ENCODE measurements at places on chromosomes 1 and 21. TPM values are rescaled to one million over a fixed set of nuclear protein-coding genes. Genes with fewer than 3 reads are reported as not detected.

MMEL1 gene
- 20.5 TPM for polyA plus RNA-seq

KCNQ4 gene
- 0.56 TPM for polyA plus RNA-seq

PRAMEF33 gene
- not detected for polyA plus RNA-seq

TRPM2 gene
- polyA plus RNA-seq, result 1.9 TPM

PEAR1 gene
- polyA plus RNA-seq, result 1.5 TPM

LCE3E gene
- polyA plus RNA-seq, result not detected

DHRS3 gene
- polyA plus RNA-seq, result 62.2 TPM

MATN1 gene
- not detected for polyA plus RNA-seq

B3GALT2 gene
- polyA plus RNA-seq, result 1.4 TPM

LENEP gene
- not detected for polyA plus RNA-seq

PTPN14 gene
- 4.2 TPM for polyA plus RNA-seq

DMBX1 gene
- not detected for polyA plus RNA-seq

RIPK4 gene
- polyA plus RNA-seq, result 37.6 TPM

VWA5B1 gene
- polyA plus RNA-seq, result not detected

TMPRSS15 gene
- polyA plus RNA-seq, result not detected

PRR9 gene
- polyA plus RNA-seq, result not detected

LCE1B gene
- polyA plus RNA-seq, result not detected

TMEM200B gene
- 2.8 TPM for polyA plus RNA-seq

FAM89A gene
- polyA plus RNA-seq, result 29.3 TPM

VSIG8 gene
- 0.30 TPM for polyA plus RNA-seq

LHX8 gene
- polyA plus RNA-seq, result 0.05 TPM

CNIH4 gene
- polyA plus RNA-seq, result 53.1 TPM

TMEM167B gene
- 15.4 TPM for polyA plus RNA-seq

SLC1A7 gene
- 0.08 TPM for polyA plus RNA-seq

PCBP3 gene
- 1.8 TPM for polyA plus RNA-seq

GJA5 gene
- polyA plus RNA-seq, result 1.1 TPM

FCRL4 gene
- polyA plus RNA-seq, result not detected

CELA2A gene
- polyA plus RNA-seq, result 1.6 TPM

TEX50 gene
- polyA plus RNA-seq, result not detected

KPRP gene
- polyA plus RNA-seq, result not detected

MYOG gene
- not detected for polyA plus RNA-seq

PTGFR gene
- polyA plus RNA-seq, result 1.1 TPM

TFF2 gene
- 1,084 TPM for polyA plus RNA-seq

FCGR3B gene
- 0.50 TPM for polyA plus RNA-seq

LCA5L gene
- 0.85 TPM for polyA plus RNA-seq

PDPN gene
- polyA plus RNA-seq, result 25.7 TPM

PBX1 gene
- 15.6 TPM for polyA plus RNA-seq

ZNF695 gene
- polyA plus RNA-seq, result 0.44 TPM

ADORA1 gene
- 3.7 TPM for polyA plus RNA-seq

S100A2 gene
- 8.3 TPM for polyA plus RNA-seq
